Islet precursor cell (in vitro differentiated cells): ENCODE measurements at places on chromosomes 5 and 9.

GRCh38 chr9:97906236-97906831, 16.0 kb downstream of the TRMO start:
- no peak for DNase-seq

- peak; percentile 70 for DNase-seq
Measured at GRCh38 chr9:121725008-121725775, 73.8 kb downstream of the DAB2IP start.

DNA sequence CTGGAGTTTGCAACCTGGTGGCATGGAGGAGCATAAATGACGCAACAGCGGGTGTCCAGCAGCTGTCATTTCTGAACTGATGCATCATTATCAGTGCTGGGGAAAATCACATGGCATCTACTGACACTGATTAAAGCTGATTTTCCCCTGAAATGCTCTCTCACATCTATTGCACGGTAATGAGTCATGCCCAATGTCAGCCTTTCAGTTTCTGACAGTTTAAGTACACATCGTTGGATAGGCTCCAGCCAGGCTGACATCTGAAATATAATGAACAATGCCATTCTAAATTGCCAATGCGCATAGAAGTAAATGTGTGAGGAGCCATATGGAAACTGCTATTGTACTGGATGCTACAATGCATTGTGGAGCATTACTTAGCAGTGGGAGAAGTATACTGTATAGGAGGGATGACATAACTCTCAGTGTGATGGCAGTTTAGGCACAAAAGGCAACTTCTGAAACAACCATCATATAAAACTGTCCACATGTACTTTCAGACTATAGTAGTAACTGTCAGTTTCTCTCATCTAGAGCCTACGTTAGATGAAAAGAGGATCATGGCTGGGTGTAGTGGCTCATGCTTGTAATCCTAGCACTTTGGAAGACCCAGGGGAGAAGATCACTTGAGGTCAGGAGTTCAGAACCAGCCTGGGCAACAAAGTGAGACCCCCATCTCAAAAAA, 389.3 kb upstream of the DMAC1 start:
- no peak for DNase-seq

DNA sequence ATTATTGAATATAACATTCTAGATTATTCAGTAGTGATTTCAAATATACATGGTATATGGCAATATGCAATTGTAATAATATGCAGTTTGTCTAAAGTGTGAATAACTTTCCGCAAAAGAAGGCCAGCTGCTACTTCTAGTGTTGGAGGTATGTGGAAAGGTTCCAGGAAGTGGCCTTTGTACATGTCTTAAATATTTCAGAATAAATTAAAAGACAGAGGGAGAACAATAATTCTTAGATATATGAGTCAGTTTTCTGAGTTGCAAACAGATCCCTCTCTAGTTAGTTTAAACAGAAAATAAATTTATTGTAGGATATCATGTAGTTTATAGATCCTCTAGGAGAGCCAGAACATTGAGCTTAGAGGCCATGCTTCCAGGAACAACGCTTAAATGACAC, 210.8 kb upstream of the ELL2 start:
- DNase-seq = no peak

- DNase-seq = no peak
Measured at GRCh38 chr9:93263334-93264229, 79.6 kb downstream of the WNK2 start.

DNA sequence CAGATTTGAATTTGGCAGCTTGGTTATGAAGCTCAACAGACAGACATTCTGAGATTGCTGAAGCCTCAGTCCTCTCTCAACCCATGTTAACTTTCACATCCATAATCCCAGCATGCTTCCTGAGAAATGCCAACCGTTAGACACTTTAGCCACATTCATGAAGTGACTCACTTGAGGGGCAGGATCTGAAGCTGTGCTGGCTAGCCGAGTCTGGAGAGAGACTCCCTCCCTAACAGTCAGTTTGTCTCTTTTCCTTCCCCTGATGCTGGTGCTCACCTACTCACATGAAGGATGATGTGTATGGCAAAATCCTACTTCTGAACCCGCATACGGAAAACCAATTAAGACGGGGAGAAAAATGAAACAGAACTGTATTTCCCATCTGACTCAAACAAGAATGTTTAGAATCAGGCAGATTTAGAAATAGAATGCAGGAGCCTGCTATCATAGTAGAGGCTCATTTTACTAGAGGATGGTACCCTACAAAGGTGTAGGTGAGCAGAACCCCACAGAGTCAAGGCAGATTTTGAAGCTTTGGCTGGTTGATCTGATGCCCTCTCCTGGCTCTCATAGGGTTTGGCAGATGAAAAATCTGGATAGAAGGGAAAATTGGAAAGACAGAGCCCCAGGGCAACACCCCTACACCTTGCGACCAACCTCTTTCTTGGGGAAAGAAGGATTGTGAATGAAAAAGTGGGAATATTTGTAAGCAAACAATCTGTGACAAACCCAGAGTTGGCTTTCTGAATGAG, 150.9 kb upstream of the LHFPL2 start:
- no peak for DNase-seq

- no peak for DNase-seq
Measured at GRCh38 chr5:168978015-168978414, 322.9 kb downstream of the SLIT3 start.

DNA sequence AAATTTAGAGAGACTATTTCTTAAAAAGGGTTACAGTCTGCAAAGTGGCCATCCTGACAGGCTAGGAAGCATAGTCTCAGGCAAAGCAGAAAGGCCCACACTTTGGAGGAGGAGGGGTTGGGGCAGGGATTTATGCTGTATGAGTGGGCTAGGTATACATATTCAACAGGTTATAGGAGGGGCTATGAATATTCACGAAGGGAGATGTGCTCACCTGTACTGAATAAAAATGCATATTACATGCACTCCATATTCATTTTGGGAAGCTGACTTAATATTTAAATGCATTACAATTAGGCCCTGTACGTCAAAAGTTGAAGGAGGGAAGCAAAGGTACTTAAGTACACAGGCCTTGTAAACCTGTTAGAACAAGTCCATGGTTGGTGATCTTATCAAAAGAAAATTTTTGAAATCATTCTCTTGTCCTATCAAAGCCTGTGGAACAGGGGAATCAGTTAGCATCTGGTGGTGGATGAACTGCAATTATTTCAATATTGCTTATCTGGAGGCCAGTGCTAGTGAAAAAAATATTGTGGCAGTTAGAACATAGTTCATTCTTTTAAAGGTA, 1.6 kb downstream of the CENPP start:
- DNase-seq = no peak
